ENCODE measurements at places on chromosomes 2 and 18.

DNA sequence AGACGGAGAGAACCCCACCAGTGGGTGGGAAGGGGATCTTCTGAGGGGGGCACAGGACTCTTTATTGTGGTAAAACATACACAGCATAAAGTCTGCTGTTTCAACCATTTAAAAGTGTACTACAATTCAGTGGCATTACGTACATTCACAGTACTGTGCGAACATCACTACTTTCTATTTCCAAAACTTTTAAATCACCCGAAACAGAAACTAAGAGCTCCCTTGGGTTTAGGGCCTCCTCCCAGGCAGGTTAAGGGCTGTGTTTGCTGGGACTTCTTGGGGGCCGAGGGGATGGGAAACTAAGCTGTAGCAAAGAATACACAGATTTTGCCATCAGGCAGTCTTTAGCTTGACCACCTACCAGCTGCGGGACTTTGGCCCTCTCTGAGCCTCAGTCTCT is 242.0 kb downstream of the HAUS1 start:
- no peak for DNase-seq

GRCh38 chr18:57931038-57931437 is 113.0 kb upstream of the NEDD4L start:
- DNase-seq = no peak

DNA sequence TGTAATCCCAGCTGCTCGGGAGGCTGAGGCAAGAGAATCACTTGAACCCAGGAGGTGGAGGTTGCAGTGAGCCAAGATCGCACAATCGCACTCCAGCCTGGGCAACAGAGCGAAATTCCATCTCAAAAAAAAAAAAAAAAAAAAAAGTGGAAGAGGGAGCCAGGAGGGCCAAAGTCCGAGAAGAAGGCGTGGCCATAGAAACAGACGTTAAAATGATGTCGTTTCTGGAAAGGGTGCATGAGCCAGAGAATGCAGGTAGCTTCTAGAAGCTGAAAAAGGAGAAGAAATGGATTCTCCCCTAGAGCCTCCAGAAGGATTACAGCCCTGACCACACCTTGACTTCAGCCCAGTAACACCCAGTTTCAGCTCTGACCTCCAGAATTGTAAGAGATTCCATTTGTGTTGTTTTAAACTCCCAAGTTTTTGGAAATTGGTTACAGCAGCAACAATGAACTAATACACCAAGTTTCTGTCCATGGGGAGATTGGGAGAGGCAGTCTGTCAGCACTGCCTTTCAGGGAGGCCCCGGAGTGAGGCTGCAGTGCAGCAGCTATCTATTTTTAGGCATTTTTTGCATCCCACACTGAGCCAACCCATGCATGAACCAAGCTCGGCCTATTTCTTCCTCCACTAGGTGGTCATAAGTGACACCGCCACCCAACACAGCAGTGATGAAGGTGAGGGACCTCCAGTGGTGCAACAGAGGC is 14.2 kb upstream of the TRAF3IP1 start:
- DNase-seq = no peak

- no peak for DNase-seq
Measured at GRCh38 chr18:36706134-36706881, 122.5 kb downstream of the TPGS2 start.

DNA sequence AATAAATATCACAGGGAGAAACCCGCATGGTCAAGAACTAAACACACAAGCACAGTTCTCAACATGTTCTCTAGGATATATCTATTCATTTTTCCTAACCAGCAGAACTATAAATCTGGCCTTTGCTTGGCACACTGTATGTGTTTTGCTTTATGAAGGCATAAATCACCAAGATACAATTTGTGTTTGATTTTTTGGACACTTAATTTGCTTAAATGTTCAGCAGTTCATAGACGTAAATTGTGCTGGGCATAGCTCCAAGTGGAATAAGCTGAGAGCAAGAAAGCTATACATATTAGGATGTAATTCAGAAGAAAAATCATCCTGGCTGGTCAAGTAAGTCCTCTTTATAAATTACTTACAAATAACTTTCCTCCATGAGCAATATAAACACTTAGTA is 341.5 kb upstream of the ATP5MC3 start:
- no peak for DNase-seq
